Activated gamma-delta T cell treated with Interleukin-2 at 50 U/mL for 16 hours (primary cell): ENCODE measurements at places on chromosomes 2 and 18.

DNA sequence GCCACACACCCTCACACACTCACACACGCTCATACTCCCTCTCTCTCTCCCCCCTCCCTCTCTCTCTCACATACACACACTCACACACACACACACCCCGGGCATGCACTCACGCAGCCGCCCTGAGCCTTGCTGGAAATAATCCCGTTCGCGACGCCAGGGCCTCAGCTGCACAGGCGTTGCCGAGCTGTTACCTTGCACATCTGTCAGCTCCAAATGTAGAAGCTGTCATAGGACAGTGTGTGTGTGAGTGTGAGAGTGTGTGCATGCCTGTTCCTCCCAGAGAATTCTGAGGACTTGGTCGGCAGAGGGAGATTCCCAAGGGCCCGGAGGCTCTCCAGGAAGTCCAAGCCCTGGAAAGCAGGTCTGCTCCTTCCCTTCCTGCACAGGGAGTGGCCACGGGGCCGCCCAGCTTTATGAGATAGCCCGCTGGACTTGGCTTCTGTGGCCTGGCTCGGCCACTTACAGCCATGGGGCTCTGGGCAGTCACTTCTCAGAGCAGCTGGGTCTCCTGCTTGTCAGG, 8.6 kb downstream of the SPR start:
- DNase-seq: no peak

DNA sequence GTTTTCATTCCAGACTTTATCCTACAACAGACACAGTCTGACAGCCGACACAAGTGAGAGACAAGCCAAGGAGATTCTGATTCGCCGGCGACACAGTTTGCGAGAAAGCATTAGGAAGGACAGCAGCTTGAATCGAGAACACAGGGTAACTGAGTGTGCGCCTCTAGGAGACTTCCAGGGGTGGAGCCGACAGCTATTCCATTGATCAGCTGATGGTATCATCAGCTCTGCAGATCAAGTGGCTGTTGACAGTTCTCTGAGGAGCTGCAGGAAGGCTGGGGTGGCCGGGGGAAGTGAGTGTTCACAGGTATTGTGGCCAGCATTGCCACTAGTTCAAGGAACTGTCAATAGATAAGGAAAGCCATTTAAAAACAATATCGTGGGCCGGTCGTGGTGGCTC, 57.3 kb upstream of the TMEM182 start:
- DNase-seq: no peak

DNA sequence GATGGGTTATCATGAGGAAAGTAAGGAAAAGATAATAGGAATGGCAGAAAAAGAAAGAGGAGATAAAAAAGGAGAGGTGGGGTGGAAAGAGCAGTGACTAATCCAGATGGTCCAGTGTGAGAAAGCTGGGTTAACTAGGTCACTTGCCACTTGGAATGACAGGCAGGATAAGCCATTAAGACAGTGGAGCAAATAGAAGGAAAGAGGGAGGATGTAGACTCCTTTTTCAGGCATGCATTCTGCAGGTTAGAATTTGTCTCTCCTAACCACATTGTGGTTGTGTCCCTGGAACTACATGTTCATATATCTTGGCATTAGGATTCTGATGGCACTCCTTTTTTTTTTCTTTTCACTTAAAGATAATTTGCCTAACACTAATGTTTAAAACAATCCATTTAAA, 13.4 kb upstream of the NEMP2 start:
- DNase-seq: no peak

GRCh38 chr2:80748592-80748991, 444.0 kb upstream of the LRRTM1 start:
- DNase-seq: no peak

DNA sequence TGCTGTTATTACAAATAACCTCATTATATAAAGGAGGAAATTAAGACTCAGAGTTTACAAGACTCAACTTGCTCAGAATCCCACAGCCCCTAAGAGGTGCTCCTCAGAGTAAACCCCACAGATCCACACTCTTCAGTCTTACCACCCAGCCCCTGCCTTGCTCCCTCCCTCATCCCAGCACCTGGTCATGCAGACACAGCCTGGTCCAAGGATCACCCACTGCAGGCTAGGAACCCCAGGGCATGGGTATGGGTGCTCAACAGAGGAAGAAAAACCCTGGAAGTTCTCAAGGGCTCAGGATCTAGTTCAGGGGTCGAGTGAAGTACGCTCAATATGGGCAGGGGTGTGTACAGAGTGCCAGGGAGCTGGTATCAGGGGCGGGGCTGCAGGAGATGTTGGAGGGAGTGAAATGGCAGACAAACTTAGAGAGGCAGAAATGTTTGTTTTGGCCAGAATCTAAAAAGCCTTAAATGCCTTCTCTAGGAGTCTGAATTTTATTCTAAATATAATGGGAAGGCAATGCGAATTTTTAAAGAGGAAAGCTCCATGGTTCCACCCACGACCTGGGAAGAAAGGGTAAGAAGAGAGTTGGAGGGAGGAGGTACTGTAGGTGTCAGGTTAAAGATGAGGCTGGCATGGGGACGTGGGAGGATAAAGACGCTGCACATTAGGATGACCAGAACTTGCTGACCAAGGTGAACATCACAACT, 79.1 kb upstream of the MGAT4A start:
- no peak for DNase-seq
